ENCODE measurements at places on chromosomes 16 and 17.

- DNase-seq, result no peak
These were observed 30.4 kb upstream of the GFOD2 start for GRCh38 chr16:67749436-67750078.

DNA sequence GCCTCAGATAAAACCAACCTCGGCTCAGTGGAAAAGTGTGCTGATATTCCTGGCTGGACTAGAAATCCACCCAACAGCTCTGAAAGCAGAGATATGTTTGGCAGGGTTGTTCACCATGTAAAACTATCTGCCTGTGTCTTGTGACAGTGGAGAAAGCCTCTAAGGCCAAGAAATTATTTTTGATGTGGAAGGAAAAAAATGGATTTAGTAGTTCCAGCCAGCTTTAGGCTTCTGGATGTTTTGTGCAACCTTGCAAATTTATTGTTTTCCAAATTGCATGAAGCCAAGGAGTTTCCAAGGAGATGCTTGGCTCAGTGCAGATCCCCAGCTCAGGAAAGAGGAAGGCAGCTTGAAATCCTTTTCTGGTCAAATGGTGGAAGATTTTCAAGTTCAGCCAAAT lies 31.6 kb downstream of the TEKT5 start:
- no peak for DNase-seq

GRCh38 chr16:69925311-69925710 lies 25.8 kb upstream of the CLEC18A start:
- DNase-seq, result no peak

DNA sequence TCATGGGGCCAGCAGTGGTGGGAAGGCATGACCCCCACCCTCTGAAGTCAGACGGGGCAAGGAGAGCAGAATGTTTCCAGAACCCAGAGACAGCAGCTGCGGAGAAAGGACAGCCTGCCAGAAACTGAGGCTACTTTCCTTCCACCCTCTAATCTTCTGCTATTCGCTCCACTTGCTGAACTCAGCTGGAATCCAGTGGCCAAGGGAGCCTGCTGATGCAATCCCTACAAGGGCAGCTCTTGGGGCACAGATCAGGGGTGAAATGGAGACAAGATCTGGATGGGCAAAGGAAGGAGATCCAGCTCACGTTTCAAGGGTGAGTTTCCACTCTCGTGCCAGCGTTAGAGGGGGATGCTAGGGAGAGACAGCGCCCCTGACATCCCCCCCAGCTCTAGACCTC lies 479.1 kb downstream of the SLC39A11 start:
- DNase-seq, result no peak

GRCh38 chr16:5895976-5896375 lies 798.4 kb upstream of the EEF2KMT start:
- DNase-seq, result no peak

GRCh38 chr16:8679151-8679550 lies 4.7 kb downstream of the ABAT start:
- DNase-seq, result no peak

DNA sequence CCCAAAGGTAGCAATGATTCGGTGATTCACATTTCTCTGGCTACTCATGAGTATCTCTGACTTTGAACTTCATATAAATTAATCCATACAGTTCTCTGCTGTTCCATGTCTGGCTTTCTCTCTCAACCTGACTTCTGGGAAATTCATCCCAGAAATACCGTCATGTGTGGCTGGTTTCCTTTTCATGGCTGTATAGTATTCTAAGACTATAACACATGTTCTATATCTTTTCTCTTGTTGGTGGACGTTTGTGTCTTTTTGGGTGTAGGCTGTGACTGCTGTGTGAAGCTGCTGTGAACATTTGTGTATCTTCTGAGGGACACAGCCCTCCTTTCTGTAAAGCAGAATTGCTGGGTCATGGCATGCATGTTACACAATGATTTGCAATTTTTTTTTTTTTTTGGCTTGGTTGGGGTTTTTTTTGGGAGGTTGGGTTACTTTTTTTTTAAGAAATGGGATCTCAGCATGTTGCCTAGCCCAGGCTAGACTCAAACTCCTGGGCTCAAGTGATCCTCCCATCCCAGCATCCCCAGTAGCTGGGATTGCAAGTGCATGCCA lies 6.3 kb downstream of the TTYH2 start:
- no peak for DNase-seq

Measured in HS-5 (cell line).